Hematopoietic multipotent progenitor cell treated with erythropoietin and hydrocortisone succinate and interleukin-3 and kit ligand, for 17 days (in vitro differentiated cells): ENCODE measurements at places on chromosomes 16 and 17.

- no peak for DNase-seq
Measured at GRCh38 chr17:850086-850850, 68.1 kb downstream of the MRM3 start.

DNA sequence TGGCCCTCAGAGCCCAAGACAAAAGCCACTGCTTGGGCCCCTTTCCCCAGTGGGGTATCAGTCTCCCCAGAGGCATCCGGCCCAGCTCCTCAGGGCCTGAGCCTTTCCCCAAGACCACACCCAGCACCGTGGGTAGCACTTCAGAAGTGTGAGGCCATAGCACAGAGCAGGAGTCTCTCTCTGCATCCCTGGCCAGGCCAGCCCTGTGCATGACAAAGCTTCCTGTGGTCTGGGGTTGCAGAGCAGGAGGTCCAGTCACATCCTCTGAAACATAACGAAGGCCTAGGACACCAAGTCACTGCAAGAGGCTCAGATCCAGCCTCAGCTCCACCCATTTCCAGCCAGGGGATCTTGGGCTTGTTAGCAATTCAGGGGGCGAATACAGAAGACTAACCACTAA, 56.8 kb upstream of the ZNF423 start:
- no peak for DNase-seq

GRCh38 chr16:16780588-16780987, 401.6 kb downstream of the NPIPA7 start:
- DNase-seq: no peak

- DNase-seq: no peak
Measured at GRCh38 chr17:27665549-27665948, 34.6 kb downstream of the LGALS9 start.

DNA sequence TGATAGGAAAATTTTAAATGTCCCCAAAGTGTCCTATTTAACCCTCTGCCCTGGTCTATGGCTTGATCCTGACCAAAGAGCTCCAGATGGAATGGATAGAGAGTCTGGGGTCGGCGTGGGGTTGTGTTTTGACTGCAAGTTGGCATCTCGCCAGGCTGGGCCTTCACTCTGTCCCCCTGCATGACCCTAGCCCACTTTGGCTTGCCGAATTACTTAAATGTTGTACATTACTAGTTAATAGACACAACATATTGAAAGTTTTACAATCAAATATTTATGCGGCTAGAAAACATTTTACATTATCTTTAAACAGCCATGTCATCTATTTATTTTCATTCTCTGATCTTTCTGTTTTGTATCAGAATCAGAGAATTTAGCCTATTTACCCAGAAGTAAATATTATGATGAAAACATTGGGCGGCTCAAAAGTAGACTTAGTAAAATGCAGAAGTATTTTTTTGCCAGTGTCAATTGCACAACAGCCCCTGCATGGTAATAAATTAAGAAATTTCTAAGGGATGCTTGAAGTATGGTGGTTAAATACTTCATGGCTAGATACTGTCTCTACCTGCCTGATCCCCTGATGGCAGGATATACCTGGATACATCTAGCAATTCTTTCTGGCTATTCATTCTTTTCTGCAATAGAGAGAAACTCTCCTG, 18.8 kb upstream of the MYOCD start:
- DNase-seq: no peak

- no peak for DNase-seq
Measured at GRCh38 chr16:79757163-79757562, 156.6 kb upstream of the MAF start.
